ENCODE measurements at places on chromosomes 5 and 9.
A peak's percentile ranks its signal among the peaks of the same experiment; 100 is the strongest.

DNA sequence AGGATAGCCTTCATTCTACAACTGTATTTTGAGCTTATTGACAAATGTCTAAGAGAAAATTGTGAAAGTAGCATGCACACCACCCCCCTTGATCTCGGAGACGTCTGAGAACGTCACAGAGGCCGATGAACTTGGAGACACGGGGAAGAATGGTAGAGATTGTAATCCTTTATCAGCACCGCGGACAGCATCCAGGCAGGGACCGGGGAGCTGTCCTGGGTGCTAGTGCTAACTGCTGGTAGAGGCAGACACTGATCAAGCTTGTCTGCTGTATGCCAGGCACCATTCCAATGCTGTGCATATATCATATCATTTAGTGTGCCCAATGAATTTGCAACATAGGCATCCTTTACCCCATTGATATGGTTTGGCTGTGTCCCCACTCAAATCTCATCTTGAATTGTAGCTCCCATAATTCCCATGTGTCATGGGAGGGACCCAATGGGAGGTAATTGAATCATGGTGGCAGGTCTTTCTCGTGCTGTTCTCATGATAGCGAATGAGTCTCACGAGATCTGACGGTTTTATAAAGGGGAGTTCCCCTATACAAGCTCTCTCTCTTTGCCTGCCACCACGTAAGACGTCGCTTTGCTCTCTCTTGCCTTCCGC lies 98.8 kb downstream of the LHX2 start:
- DNase-seq = peak; percentile 64

GRCh38 chr5:116579144-116579543 lies 4.5 kb upstream of the SEMA6A start:
- DNase-seq = no peak

- no peak for DNase-seq
Observed at GRCh38 chr5:127909821-127910220, 173.7 kb upstream of the SLC12A2 start.

GRCh38 chr9:99051851-99052250 lies 53.1 kb upstream of the TGFBR1 start:
- DNase-seq = no peak

DNA sequence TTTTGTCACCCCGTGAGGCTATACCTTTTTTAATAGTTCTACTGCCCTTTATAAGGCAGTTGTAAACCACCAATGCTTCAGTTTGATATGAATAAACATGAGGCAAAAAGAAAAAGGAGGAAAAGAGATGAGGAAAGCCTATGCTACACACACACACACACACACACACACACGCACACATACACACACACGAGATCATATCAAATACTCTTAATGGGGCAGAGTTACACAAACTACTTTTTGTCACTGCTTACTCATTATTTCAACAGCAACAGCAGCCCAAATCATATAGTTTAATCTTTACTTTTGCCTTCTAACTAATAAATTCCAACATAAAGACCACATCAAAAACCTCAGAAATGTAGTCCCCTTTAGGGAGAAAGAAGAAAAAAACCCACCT lies 116.8 kb upstream of the PAM start:
- no peak for DNase-seq

GRCh38 chr9:135960411-135961276 lies 529 bp downstream of the UBAC1 start:
- peak; percentile 62 for DNase-seq

- no peak for DNase-seq
Observed at GRCh38 chr5:52863715-52864290, 76.1 kb downstream of the ITGA1 start.

DNA sequence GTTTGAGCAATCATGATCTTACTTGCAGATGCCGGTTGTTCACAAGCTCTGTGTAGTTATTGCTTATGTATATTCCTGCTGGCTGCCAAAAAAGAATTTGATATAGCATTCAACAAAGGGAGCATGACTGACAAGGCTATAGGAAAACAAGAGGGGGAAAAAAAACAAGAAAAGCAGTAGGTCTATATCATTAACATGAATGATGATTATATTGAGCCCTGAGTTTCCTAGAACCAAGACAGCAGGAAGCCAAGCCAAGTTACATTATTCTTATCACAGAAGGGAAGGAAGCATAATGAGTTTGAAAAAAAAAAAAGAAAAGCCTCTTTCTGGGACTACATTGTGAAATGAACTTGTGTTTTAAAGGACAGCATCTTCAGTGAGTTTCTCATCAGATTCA lies 41.0 kb downstream of the TSTD2 start:
- no peak for DNase-seq

- no peak for DNase-seq
Observed at GRCh38 chr9:107946364-107947141, 457.0 kb upstream of the KLF4 start.

DNA sequence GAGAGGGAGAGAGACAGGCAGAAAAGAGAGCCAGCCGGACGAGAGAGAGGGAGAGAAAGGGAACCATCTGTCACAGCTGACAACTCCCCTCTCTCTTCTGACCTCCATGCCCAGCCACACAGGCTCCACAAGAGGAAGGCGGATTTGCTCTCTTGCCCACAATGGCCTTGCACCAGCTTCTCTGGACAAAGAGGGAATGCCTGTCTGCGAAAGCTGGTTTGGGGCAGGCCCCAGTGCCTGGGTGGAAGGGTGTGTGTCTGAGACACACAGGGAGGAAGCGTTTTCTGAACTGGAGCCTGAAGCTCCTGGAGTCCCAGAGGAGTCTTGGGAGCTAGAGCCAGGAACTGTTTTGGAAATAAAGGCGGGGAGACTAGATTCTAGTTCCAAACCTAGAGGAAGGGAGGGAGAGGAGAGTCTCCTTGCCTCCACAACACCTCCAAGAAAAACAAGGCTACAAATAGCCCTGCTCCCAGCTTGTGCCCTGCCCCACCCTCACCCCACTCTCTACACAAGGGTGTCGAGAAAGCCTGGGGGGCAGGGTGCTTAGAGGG lies 12.5 kb downstream of the C1QTNF2 start:
- peak; percentile 50 for DNase-seq

DNA sequence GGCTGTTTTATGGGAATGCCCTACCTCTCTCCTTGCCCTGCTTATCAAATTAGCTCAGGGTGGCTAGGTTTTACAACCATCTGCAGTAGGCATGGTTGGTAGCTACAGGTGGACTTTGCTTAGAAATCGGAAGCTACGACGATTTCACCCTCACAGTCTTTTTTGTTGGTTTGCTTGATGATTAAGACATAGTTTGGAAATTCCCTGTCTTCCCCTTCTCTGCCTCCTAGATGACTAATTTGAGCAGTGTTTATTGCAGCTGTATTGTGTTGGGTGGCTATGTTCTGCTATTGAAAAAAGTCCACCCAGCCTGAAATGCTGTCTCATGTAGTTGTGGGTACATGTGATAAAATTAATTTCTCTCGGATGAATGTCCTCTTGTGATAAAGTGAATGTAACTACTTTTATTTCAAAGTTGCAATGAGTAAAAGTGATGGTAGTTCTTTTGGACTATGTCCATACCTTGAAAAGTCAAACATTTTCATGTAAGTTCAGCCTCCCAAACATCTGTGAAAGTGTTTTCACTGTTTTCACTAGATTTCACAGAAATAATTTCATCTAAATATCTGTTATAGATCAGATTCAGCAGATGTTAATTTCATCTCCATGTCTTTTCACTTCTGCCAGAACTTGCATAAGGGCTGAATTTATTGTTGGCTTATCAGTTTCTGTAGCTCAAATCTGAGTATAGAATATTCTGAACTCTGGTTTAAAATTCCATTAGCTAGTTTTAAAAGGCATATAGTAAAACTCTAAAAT lies 37.3 kb upstream of the FYB1 start:
- DNase-seq = no peak
